Choroid plexus epithelial cell (primary cell): ENCODE measurements at places on chromosomes 13 and 19.

GRCh38 chr19:30344446-30345425 is 27.4 kb upstream of the ZNF536 start:
- no peak for DNase-seq

DNA sequence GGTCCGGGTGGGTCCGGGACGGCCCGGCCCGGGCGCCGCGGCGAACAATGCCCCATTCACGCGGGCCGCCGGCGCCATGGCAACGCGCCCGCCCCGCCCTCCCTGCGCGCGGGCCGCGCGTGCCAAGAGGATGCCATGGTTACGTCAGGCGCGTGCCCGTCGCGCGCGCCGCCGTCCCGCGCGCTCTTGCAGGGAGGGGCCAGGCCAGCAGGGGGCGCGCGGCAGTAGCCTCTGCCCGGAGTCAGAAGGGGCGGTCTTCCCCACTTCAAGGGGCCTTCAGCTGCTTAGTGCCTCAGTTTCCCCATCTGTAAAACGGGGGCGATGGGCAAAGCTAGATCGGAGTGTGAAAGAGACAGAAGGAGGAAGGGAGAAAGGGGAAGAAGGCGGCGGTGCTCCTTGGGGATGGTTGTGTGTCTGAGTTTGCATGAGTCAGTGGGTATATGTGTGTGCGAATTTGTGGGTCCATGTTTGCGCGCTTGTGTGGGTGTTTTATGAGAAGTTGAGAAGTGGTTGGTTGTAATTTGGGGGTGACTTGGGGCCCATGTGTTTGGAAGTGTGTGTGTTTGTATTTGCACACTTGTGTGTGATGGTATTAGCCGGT is 11.6 kb upstream of the NFIX start:
- peak; percentile 67 for DNase-seq

- peak; percentile 57 for DNase-seq
These were observed 6.0 kb downstream of the SPRED3 start for GRCh38 chr19:38394488-38394887.

GRCh38 chr19:4660181-4660791 is 9.9 kb downstream of the MYDGF start:
- DNase-seq, result no peak

DNA sequence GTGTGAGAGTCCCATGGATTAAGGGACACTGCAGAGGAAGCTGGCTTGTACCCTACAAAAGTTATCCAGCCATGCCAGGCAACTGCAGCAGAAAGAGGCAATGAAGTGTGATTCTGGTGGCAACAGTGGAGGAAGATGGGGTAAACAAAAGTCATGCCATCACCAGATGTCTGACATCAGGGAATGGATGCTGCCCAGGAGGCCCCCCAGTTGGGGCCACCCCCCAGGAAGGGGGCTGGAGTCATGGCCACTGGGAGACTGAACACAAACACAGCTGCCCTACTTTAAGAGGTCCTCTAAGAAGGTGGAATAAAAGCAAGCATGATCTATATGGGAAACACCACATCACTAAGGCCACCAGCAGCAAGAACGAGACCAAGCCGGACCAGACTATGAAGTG is 235.3 kb downstream of the KLF12 start:
- DNase-seq, result no peak

GRCh38 chr19:4523306-4524110 is 5.2 kb upstream of the PLIN4 start:
- peak; percentile 45 for DNase-seq

DNA sequence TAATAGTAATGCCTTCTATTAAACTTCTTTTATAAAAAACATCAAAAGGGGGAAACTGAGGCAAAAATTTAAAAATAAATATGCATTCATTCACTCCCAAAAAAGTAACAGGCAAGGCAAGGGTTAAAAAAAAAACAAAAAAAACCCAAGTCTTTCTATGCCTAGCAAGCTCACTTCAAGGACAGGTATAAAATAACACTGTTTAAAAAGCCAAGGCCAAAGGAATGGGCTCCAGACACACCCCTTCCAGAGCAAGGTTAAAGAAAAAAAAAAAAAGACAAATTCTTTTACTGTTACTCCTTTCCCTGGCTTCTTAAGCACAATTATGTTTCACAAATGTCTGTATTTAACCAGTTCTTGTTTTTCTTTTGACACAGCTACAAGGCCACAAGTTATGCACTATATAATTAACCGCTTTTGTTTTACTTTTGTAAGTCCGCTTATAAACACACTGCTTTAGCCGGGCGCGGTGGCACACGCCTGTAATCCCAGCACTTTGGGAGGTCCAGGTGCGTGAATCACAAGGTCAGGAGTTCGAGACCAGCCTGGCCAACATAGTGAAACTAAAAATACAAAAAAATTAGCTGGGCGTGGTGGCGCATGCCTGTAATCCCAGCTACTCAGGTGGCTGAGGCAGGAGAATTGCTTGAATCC is 3.6 kb downstream of the SIGLEC11 start:
- no peak for DNase-seq

DNA sequence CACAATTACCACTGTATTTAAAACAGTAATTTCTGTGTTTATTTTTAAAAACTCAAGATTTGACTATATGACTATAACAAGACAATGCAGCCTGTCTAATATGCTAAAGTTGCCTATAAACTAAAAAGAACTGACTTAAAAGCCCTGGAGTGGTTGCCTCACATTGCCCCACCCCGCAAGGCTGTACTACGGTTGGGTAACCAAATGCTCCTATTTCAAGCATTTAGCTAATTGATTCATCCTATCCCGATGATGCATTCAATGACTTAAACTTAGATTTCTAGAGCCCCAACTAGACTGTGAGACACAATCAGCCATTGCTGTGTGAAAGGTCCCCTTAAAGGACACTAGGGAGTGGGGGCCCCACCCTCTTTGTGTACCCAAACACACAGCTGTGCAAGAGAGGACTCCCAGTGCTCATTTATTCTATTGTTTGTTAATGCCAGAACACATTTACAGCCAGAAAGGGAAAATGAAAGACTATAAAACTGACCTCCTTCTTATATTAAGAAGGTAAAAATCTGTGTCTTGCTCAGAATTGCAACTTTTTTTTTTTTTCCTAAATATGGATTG is 66.9 kb downstream of the MIPEP start:
- no peak for DNase-seq

- no peak for DNase-seq
These were observed 79.3 kb upstream of the TM9SF2 start for GRCh38 chr13:99421758-99422585.
